Left ventricle myocardium inferior (tissue), 1 donor: ENCODE measurements at places on chromosomes 4 and X. TPM values are rescaled to one million over a fixed set of nuclear protein-coding genes. Genes with fewer than 3 reads are reported as not detected.

- no peak for DNase-seq
These were observed 164.3 kb downstream of the RAPGEF2 start for GRCh38 chr4:159266981-159267868.

DNA sequence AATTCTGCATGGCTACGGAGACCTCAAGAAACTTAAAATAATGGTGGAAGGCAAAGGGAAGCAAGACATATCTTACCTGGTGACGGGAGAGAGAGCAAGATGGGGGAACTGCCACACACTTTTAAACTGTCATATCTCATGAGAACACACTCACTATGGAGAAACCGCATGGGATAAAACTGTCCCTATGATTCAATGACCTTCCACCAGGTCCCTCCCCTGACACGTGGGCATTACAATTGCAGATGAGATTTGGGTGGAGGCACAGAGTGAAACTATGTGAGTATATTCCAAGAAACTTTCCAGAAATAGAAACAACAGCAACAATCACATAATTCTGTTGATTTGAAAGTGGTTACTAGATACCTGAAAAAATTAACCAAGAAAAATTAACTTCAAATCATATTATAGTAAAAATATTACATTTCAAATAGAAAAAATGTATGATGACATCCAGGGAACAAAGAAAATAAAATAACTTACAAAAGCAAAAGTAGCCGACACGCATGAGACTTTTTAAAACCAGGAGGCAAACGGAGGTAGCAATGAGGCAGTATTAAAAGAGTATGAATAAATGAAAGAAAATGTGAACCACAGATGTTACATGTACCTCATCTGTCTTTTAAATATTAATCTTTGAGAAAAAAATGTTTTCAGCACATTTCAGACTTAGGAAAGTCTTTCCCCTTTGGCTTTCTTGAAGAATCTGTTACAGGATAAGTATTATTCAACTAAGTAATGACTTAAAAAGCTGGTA lies 879.5 kb downstream of the TECRL start:
- DNase-seq = no peak

GRCh38 chr4:80500613-80501012 lies 165.1 kb downstream of the CFAP299 start:
- DNase-seq = no peak

DNA sequence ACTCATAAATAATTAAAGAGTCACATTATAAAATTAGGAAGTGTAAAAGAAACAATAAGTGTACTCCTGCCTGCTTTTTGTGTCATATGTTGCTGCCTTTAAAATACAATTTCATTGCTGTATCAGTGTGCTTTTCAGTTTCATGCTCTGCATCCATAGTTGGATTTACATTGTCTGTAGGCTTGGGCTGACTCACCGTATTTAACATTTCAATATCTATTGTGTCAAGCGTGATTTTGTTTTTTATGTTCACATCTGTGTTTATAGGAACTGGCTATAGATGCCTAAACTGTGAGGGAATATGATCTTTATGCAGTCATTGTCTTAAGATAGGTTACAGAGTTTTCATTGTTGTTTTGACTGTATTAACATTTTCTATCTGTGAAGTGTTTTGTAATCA lies 18.1 kb downstream of the CCSER1 start:
- no peak for DNase-seq

DNA sequence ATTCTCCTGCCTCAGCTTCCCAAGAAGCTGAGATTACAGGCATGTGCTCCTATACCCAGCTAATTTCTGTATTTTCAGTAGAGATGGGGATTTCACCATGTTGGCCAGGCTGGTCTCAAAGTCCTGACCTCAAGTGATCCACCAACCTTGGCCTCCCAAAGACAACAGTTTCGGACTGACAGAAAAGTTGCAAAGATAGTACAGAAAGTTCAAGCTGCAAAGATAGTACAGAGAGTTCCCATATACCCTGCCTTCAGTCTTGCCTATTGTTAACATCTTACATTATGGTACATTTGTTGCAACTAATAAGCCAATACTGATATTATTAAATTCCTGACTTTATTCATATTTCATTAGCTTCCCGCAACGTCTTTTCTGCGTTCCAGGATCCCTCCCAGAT lies 65.8 kb downstream of the SUPT20HL2 start:
- DNase-seq = no peak

- no peak for DNase-seq
These were observed 41.3 kb upstream of the STAG2 start for GRCh38 chrX:123920105-123920785.

GRCh38 chr4:38993683-38994082 lies 38.5 kb downstream of the TMEM156 start:
- DNase-seq = no peak

DNA sequence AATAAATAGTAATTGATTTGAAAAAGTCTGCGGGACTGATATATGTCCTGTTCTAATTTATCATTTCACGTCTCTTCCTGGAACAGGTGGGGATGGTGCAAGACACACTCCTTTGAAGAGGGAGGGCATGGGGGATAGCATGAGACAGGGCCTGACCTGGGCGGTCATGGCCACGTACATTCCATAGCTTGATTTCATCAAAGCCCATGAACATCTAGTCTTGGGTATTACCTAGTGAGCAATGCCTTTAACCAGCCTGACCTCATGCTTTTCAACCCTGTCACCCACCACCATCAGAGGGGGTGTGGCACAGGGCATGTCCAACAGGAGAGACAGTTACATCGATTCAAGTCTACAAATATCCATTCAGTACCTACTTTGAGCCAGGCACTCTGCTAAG lies 52.3 kb upstream of the HOPX start:
- DNase-seq = no peak

DNA sequence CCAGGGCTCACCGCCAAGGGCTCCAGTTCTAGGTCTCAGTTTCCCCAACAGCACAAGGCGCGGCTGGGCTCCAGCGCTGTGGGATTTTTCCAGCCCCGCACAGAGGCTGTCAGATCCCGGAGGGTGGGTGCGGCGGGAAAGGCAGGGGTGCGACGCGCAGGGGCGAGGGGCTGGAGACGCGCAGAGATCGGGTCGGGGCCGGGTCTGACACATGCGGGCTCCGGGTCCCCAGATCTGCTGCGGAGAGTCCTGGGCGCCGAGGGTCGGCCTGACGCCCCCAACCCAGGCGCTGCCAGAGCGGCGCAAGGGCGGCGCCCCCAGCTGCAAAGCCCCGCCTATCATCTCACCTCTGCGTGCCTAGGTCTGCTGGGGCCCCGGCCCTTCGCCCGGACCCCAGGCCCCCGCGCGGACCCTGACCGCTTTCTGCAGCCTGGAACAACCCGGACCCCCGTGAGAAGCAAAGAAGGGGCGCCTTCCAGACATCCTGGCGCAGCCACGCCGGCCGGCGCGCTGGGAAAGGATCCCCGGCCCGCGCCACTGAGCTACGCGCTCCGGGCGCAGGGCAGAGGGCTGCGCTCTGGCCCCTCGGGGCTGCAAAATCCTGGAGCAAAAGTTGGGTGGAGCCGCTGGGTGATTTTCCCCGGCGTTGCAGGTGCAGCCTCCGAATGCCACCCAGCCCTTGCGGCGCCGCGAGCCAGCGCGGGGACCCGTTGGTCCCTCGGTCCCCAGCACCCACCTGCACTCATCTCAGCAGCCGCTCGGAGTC lies 486 bp downstream of the ABLIM2 start:
- no peak for DNase-seq

GRCh38 chr4:25535278-25535677 lies 120.4 kb upstream of the SLC34A2 start:
- no peak for DNase-seq

- DNase-seq = no peak
These were observed 55.6 kb downstream of the CYLC1 start for GRCh38 chrX:83916525-83916924.

GRCh38 chr4:76758290-76758882 lies 139.6 kb downstream of the SOWAHB start:
- no peak for DNase-seq

GRCh38 chr4:31617667-31618066 lies 897.5 kb downstream of the PCDH7 start:
- no peak for DNase-seq

GRCh38 chr4:120920666-120921065 lies 1.9 kb downstream of the PRDM5 start:
- DNase-seq = no peak

- DNase-seq = no peak
These were observed 66.3 kb upstream of the MAD2L1 start for GRCh38 chr4:120132935-120133334.

DNA sequence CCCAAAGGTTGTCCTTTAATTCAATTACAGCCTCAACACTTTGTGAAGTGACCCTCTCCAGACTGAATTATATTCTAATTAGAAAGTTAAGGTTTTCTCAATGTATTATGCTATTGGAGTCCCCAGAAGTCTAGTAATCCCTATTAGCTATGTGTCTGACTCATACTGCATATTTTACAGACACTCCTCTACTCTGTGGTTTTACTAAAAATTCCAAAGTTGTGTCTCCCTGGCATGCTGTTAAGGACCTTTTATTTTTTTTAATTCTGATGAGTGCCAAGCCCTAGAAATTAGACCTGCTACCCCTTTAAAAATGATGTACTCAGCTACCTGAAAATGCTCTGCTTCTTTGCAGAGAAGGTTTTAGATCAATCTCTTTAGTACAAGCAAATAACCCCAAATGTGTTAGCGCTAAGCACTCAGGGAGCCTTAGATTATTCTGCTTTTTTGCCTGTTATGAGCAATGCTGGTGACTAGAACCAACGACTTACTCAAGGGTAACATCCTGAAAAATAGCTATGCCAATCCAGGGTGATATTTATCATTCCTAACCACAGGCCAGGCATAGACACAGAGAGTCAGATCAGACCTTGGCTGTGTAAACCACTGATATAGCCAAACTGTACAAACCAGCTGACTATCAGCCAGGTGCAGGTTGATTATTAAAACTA lies 26.1 kb upstream of the CXCL13 start:
- DNase-seq = no peak

DNA sequence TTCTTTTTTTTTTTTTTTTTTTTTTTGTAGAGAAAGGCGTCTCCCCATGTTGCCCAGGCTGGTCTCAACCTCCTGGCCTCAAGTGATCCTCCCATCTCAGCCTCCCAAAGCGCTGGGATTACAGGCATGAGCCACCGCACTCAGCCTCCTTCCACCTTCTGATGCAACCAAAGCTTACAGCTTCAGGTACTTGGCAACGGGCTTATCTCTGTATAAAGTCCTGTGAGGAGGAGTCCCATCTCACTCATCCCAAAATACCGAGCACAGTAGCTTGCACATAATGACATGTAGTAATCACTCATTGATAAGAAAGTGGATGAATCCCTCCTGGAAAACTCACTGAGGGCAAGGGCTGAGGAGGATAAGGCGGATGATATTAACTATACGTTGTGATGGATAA lies 19.1 kb downstream of the IRF2 start:
- no peak for DNase-seq

DNA sequence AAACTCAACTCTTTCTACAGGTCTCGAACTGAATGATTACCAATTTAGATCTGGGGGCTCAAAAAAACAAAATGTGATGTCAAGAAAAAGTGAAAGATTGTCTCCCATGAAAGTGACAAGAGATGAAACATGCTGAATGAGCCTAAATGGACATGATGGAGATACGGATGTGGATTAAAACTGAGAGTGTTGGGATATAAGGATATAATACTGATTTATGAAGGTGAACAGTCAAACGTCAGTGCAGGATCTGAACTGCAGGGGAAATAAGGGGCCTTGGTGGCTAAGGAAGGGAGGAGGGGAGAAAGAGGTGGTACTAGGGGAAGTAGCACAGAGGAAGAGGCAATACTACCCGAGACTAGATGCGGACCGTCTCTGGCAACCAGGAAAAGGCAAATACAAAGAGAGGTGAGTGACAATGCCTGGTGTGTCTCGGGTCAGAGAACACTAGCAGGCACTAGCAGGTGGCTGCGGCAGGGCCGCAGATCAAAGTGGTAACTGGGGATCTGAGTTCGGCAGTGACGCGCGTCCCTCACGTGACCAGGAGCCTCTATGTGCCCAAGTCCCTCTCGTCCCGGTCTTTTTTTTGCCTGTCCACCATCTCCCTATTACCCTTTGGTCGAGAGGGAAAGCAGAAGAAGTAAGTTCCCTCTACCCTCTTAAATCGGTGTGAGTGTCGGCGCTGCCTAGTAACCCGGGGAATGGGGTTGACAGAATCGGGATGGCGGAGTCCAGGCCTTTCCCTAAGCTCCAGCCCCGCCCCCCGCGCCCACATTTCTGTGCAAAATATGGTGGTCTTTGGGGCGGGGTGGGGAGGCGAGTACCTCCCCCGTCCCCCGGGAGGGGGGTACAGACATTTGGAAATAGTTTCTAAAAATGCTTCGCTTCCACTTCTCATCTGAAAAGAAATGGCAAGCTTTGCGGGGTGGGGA lies at the start of gene TCEAL1:
TSS of gene TCEAL1 (plus strand) at position 590 of the 932 bp plus-strand sequence. CDS start 942 bp downstream, outside the sequence.
- DNase-seq = peak; percentile 47

DNA sequence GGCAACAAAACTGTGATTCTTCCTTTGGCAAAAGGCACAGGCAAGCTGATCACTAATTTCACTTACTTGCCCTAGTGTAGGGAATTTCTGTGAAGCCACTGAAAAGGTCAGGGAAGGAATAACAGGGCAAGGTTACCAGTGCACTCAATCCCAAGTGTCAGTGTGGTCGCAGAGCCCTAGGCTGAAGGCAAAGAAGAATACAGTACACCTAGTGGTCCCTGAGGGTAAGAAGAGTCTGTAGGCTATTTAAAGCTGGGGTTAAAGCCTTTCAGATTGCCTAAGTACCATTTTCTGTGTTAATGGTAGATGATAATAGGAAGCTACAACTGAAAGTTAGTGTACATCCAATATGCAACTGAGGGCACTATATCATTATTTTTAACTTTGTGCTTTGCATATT lies 173.6 kb upstream of the NRK start:
- DNase-seq = no peak

GRCh38 chr4:151143162-151143561 lies 43.7 kb downstream of the RPS3A start:
- no peak for DNase-seq

DNA sequence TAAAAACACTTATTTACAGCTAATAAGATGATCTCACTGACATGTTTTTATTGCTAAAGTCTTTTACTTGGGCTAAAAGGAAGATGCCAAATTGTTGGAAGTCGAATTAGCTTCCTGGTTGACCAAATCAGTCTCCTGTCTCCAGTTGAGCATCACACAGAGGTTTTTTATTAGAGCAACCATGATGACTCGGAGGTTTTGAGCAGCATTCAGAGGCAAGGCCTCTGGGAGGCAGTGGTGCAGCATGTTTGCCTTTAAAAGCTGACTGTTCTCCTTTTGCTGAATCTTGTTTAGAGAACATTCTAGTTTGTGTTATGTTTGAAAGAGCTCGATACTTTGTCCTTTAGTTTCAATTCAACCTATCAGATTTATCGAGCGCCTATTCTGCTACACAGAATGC lies 2.1 kb downstream of the UCHL1 start:
- DNase-seq = no peak

EVC gene
- total RNA-seq = 5.1 TPM

CACNA1F gene
- 0.08 TPM for total RNA-seq

P2RY10 gene
- not detected for total RNA-seq

RRH gene
- total RNA-seq = 0.19 TPM

DDIT4L gene
- 0.60 TPM for total RNA-seq

TRPC3 gene
- 0.25 TPM for total RNA-seq

CSAG2 gene
- not detected for total RNA-seq

SAT1 gene
- total RNA-seq = 99.7 TPM

NLRP2B gene
- total RNA-seq = not detected
